Tongue (tissue), 3 donors: ENCODE measurements at places on chromosomes 7 and 10. TPM values are rescaled to one million over a fixed set of nuclear protein-coding genes. Genes with fewer than 3 reads are reported as not detected.
A peak's percentile ranks its signal among the peaks of the same experiment; 100 is the strongest.

GRCh38 chr7:151306860-151307259, 34.8 kb upstream of the NUB1 start:
- no peak for DNase-seq

Gene ARL4A
- 34.3 TPM for total RNA-seq

Gene MRC1
- 8.7 TPM for total RNA-seq

DNA sequence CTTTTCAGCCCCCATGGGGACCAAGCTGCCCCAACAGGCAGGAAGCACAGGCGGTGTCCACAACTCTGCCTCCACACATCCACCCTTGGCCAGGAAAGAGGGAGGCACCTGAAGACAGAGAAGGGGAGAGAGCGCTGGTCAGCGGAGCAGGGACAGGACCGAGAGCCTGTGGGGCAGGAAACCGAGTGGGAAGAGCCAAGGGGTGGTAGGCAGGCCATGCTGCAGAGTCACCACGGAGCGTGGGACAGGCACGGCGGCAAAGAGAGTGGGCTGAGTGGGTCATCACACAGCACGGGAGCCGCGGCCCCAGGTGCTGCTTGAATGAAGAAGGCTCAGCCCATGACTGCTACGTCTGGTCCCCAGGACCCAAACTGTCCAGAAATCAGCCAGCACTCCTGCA, 109.8 kb downstream of the PTPRN2 start:
- no peak for DNase-seq

- DNase-seq = no peak
Measured at GRCh38 chr7:22697876-22698606, 29.0 kb upstream of the IL6 start.

Gene ZNF107
- total RNA-seq = 6.2 TPM

Gene PNLIPRP3
- total RNA-seq = not detected

- DNase-seq = no peak
Measured at GRCh38 chr10:65377687-65378086, 1548.1 kb upstream of the LRRTM3 start.

- DNase-seq = peak; percentile 38
Measured at GRCh38 chr10:79266543-79267312, 80.5 kb upstream of the PPIF start.

DNA sequence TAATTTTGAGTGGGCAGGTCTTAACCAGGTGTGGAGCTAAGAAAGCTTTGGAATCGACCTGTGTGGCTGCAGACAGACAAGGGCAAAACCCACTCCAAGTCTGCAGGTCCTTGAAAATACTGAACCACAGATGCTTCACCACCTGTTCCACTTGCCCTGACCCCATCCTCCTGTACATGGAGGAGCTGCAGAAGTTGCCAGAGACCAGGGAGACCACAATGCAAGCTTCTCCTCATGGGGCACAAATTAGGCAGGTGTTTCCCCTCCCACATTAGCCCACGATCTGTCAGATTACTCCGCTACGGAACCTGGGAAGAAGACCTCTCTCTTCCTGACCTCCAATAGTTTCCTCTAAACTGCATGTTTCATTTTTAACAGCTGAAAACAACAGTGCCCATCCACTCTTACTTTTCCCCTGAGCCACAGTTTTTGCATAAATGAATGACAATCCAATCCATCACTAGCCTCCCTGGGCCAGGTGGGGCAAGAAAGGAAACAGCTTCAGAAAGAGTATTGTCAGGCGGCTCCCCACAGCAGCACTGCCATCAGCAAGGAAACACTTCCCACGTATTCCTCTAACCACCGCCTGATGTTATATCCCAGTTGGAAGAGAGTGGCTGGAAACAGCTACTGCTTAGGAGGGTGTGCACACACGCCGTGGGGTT, 141.6 kb downstream of the PRKAG2 start:
- DNase-seq = no peak

- DNase-seq = peak; percentile 28
Measured at GRCh38 chr7:110774071-110774470, 316.9 kb upstream of the LRRN3 start.

Gene PILRA
- 1.1 TPM for total RNA-seq

GRCh38 chr10:102998399-102998907, 80.4 kb downstream of the CNNM2 start:
- no peak for DNase-seq

GRCh38 chr10:44176311-44176710, 208.6 kb downstream of the CXCL12 start:
- DNase-seq = no peak

- peak; percentile 35 for DNase-seq
Measured at GRCh38 chr7:4819560-4820404, 42.0 kb downstream of the PAPOLB start.

GRCh38 chr10:21217107-21217506, 308.4 kb downstream of the SKIDA1 start:
- DNase-seq = no peak

DNA sequence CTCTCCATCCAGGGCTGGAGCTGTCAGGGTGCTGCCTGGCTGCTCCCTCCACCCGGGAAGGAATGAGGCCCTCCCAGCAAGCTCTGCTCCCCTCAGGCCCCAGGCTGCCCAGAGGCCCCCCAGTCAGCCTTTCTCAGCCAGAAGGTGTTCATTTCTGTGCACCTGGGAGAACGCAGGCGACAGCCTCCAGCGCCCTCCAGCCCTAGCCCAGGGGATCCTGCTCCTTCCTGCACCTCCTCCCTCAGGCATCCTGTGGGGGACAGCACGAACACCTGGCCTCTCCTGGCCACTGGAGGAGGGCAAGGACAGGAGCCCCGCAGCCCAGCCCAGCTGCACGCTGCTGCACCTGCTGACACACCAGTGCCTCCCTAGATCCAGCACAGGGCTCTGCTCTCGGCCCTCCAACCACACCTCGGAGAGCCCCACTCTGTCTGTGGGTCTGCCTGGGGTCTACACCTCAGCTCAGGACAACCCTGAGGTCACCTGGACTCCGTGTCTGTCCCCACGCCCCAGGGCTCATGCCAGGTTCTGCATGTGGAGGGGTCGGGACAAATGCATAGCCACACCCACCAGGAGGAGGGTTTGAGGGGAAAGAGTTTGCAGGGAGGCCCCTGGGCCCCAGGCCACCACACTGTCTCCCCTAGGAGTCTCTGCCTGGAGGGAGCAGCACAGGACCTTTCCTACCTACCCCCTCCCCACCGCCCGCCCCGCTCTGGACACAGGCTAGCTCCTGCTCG, 7.4 kb upstream of the PWWP2B start:
- DNase-seq = no peak

Gene BUD23
- total RNA-seq = 30.1 TPM

Gene C7orf57
- not detected for total RNA-seq

DNA sequence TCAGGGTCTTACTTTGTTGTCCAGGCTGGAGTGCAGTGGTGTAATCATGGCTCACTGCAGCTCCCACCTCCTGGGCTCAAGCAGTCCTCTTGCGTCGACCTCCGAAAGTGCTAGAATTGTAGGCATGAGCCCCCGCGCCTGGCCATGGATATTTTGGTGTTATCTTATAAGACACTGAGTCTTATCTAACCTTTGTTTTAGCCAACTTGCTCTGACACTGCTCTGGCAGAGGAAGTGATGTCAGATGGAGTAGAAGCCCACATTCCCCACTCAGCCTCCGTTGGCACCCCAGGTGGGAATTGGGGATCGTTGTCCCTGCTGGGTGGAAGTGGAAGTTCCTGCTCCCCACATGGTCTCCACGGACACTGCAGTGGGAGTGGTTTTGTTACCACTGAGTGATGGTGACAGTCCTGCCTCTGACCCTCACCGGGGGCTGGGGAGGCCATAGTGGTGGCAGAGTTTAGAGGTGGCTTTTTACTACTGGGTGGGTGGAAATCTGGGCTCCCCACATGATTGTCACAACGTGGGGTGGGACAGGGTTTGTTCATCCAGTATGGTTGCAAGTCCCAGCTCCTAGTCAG, 98.9 kb downstream of the ANKRD61 start:
- no peak for DNase-seq

GRCh38 chr10:129622736-129623135, 155.7 kb downstream of the MGMT start:
- DNase-seq = no peak

- no peak for DNase-seq
Measured at GRCh38 chr7:36663481-36663880, 60.8 kb downstream of the AOAH start.

- DNase-seq = no peak
Measured at GRCh38 chr7:91228927-91229558, 35.2 kb upstream of the FZD1 start.

GRCh38 chr7:3207387-3207902, 93.6 kb upstream of the SDK1 start:
- DNase-seq = no peak

DNA sequence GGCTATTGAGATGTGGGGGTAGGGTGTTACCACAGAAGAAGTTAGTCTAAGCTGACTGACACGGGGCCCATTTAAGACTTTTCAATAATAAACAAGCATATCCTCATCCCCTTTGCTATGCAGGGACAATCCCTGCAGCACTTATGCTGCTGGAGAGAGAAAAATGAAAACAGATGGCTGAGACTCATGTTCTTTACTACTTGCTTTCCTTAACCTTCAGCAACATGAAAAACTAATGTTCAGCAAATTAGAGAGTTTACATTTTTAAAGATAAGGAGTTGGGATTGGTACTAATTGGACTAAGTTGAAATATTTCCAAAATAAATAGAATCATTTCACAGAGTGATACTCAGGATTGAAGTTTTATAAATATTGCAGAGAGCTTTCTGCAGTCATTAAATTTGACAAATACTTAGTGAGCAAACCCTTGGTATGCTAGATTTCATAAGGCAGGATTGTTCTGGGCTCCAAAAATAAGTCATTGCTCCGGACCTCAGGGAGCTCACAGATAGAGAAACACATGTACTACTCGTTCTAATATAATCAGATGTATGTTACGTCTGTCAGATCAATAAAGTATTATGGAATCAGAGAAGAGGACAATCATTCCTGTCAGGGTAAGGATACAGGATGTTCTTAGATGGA, 147.1 kb upstream of the LRRN3 start:
- peak; percentile 24 for DNase-seq

DNA sequence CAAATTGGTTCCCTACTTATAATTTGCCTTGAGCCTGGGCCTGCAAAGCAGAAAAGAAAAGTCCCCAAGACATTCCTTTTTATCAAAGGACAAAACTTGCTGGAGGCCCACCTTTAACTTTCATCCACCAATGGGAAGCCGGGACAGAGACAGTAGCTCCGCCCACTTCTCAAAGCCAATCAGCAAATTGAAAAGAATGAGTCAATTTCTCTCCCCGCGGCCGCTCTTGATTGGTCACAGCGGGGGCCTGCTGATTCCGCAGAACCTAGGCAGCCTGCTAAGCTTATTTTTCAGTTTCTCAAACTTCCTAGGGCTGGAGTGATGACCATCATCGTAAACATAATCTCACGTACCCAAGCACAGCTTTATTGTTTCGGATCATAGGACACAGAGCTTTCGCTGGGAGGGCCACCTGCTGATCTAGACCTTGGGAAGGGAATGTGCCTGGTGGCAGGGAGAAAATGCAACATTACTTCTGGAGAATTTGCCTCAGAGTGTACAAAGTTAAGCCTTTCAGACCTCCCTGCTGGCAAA, at the start of gene SLC13A4:
Gene SLC13A4 (minus strand): TSS at position 51 of the 534 bp plus-strand sequence. CDS start 690 bp downstream, outside the sequence.
- no peak for DNase-seq

Gene FAM237B
- not detected for total RNA-seq

- no peak for DNase-seq
Measured at GRCh38 chr7:107744345-107744750, 406 bp downstream of the CBLL1 start.

DNA sequence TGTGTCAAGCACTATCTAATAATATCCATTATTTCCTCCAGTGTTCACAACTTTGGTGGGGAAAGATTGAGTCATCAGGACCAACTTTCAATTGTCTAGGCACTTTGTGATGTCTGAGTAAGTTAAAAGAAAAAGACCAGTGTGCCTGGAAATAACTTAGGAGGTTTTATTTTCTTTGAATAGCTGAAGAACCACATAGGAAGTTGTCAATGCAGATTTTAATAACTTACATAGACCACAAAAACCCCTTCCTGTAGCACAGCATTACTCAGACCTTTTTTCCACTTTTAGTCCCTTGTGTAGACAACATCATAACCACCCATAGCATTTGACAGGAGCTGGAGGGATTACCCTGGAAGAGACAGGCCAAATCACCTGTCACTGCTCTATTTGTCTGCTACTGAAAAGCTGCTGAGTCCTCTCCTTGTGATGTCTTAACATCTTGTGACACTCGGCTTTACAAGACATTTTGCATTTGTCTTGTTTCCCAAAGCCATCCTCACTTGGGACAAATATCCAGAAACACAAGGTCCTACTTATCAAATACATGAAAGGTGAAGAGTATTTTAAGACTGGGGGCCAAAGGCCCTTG, 241.5 kb upstream of the PTER start:
- no peak for DNase-seq

Gene AMPH
- total RNA-seq = 10.7 TPM

Gene HSPA12A
- 9.3 TPM for total RNA-seq

DNA sequence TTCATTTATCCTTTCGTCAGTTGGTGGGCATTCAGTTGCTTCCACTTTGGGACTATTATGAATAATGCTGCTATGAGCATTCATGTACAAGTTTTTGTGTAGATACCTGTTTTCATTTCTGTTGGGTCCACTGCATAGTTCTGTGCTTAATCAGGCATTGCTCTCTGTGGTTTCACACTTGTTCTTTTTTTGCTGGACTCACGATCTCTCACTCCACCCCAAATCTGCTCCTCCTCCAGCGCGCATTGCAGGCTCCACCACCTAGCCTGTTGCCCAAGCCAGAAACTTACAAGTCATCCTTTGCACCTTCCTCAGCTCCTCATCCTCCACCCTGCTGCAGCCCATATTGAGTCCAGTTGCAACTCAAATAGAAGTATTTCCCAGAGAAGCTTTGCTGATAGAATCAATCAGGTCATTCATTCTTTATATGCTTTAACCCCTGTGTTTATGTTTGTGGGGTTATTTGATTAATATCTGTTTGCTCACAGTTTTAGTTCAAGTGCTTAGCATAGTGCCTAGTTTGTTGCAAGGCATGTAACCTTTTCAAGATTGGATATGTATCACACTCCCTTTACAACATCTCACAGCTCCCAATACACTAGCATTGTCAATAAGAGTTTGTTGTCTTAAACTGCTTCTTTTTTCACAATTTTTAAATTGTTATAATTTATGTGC, 16.6 kb upstream of the AFAP1L2 start:
- no peak for DNase-seq
